ENCODE measurements at places on chromosomes 5 and 9.

DNA sequence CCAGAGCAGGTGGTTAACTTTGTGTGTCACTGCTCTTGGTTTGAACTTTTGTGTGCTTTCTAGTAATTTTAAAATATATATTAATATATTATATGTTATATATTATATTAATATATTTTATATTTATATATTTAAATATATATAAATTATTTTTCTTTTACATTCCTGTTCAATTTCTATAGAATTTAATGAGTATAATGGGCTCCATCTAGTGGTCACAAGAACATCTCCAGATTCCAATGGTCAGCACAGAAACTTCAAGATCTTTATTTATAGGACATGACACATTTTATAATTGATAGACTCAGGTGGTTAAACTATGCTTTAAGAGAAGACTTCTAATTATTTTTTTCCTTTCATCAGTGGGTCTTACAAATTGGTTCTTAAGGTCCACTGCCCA is 39.1 kb downstream of the COL23A1 start:
- peak; percentile 62 for DNase-seq

DNA sequence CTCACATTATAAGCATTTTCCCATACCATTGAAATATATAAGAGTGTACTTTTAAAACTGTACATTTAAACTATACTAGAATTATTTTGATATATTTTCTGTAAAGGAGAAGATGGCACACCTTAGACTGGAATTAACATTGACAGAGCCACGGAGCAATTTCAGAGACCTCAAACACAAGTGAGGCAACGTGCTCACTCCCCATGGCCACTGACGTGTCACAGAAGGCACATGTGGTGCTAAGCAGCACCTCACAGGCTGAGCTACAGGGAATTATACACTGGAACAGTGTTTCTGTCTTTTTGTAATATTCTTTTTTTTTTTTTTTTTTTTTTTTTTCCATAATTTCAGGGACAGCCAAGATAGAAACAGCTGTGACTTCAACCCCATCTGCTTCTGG is 66.5 kb downstream of the NUP214 start:
- DNase-seq = no peak

DNA sequence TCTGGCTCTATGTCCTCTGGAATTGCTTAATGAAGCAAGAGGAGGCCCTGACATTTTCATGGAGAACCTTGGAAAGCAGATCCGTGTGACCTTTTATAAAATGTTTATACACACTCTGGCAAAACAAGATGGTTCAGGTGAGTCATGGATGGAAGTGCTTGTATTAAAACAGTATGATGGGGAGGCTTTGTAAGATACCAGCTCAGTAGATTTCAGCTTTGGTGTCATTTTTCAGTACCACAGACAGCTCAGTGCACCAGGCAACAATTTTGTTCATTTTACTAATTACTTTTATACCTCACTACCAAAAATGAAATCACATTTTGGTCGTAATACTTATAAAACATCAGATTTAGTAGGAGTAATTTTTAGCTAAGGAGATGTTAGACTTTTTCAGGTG is 5.2 kb downstream of the KCNN2 start:
- DNase-seq = no peak

GRCh38 chr5:67770431-67771025 is 445.0 kb upstream of the PIK3R1 start:
- peak; percentile 79 for DNase-seq

DNA sequence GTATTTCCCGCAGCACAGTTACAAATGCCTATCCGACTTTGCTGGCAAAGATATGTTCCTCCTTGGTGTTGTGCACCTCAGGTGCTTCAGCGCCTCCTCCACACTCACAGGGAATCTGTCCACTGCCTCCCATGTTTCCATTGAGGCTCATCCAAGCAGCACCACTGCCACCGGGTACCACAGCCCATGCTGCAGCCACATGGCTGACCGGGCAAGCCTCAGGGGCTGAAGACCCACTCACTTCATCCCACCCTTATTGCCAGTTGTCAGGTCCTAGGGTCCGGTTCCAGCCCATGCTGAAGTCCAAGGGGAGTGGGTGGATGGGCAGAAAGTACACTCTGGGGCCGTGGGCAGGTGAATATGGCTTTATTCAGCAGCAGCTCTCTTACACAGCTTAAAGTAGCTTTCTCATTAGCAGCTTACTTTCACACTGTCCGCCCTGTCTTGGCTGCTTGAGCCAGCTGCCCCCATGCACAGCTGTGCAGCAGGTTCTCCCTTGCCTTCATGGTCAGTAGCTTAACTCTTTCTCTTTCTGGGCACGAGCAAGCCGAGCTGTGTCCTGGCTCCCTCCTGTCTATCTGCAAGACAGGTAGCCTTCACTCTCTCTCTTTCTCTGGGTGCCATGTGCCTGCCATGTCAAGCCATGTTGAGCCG is 1052.3 kb downstream of the PTPRD start:
- no peak for DNase-seq

GRCh38 chr5:154753792-154754191 is 1.4 kb upstream of the LARP1 start:
- DNase-seq = no peak

DNA sequence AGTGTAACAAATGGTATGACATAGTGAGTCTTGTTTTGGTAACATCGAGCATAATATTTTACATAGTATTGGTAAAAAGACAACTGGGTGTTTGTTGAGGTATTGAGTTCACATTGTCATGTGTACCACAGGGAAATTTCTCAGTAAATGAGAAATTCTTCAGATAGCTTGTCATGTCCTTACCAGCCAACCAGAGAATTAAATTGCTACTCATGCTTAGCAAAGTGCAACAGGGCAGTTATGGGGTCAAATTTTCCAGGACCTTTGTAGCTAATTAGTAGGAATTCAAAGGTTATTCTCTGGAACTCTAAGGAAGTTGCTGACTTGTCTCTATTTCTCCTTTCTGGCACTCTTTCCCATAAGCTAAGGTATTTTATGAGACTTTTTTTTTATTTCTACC is 595.7 kb downstream of the EFNA5 start:
- no peak for DNase-seq

GRCh38 chr5:66658516-66658915 is 62.3 kb downstream of the MAST4 start:
- DNase-seq = no peak

DNA sequence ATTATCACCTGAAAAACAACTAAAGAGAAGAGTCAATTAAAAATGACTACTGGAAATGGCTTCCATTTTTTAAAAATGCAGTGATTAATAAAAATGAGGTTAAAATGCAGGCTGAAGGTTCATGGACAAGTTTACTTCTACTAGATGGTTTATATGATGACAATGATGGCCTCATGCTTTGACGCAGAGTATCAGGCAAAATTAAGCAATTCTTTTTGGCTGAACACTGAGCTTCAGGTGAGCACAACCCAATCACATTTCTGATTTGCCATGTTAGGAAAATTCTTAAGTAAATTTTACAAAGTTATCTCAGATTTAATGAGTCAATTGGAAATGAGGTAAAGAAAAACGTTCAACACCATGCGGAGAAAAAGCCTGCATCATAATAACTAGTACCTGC is 22.3 kb downstream of the DMGDH start:
- DNase-seq = no peak

DNA sequence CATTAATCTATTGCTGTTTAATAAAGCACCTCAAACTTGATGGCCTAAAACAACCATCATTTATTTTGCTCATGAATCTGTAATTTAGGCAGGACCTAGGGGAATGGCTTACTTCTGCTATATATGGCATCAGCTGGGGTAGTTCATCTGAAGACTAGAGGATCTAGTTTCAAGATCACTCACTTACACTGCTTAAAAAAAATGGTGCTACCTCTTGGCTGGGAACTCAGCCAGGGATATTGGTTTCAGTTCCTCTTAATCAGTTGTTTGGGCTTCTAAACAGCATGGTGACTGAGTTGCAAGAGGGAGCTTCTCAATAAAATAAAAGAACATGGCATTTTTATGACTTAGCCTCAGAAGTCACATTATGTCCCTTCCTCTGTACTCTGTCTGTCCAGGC is 142.0 kb downstream of the FAM114A2 start:
- no peak for DNase-seq

DNA sequence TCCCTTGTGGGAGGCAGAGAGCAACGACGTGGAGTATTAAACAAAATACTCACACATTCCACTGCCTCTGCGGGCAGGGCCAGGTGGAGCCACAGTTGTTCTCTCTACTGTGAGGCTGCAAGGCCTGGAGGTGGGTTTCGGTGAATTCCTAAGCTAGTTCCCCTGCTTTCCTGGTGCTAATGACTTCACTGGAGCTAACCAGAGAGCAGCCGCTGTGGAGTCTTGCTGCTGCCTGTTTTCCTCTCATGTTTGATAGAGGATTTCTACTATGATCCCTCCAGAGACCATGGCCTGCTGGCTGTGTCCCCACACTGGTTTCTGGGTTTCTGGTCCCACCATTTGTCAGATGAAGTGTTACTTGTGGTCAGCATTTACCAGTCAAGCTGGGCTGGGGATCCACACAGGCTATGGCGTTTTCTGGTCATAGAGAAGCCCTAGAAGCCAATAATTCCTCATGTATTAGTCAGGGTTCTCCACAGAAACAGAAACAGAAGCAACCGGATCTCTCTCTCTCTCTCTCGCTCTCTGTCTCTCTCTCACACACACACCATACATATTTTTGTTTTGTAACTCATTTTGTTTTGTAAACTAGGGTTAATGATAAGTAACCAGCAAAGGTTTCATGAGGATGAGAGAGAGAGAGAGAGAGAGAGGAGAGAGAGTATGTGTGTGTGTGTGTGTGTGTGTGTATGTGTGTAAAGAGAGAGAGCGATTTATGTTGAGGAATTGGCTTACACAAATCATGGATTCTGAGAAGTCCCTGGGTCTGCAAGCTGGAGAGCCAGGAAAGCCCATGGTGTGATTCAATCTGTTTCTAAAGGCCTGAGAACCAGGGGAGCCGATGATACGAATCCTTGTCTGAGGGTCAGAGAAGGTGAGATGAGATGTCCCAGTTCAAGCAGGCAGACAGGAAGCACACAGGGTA is 403.0 kb downstream of the GADD45G start:
- DNase-seq = no peak

- no peak for DNase-seq
Measured at GRCh38 chr9:6758498-6759184, 868 bp downstream of the KDM4C start.

DNA sequence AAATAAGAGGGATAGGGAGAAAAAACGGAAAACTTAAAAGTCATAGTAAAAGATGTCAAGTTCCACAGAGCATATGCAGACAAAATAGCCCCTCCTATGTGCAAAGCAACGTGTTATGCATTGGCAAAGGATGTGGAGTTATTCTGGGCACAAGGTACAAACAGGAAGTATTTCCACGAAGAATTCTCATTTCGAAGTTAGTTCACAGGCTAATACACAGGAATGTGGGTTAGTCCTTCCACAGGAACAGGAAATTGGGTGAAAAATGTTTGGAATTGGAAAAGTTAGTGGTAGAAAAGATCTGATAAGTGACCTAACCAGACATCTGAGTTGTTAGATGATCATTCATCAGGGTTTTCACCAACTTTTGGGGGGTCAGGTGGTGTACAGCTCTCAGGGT is 326.6 kb downstream of the EBF1 start:
- DNase-seq = no peak

- DNase-seq = no peak
Measured at GRCh38 chr5:4422247-4422646, 717.9 kb upstream of the ADAMTS16 start.

- DNase-seq = no peak
Measured at GRCh38 chr5:135632798-135633197, 54.0 kb upstream of the CXCL14 start.

- no peak for DNase-seq
Measured at GRCh38 chr9:105220451-105220850, 24.0 kb upstream of the SLC44A1 start.

- DNase-seq = no peak
Measured at GRCh38 chr5:139287890-139288635, 5.5 kb upstream of the MATR3 start.

DNA sequence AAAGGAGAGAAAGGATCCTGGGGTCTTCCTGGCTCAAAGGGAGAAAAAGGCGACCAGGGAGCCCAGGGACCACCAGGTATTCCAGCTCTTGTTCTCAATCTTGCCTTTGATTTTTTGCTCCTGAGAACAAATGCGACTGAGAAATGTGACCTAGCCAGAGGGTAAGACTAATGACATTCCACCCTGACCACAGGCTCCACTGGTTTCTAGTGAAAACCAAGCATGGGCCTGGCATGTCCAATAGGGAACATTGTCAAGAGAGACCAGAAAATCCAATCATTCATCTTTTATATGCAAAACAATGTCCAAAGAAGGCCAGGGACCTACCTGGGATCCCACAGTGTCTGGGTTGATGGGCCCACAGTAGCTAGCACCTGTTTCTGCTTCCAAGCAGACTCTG is 50.3 kb upstream of the TGFBR1 start:
- DNase-seq = no peak

DNA sequence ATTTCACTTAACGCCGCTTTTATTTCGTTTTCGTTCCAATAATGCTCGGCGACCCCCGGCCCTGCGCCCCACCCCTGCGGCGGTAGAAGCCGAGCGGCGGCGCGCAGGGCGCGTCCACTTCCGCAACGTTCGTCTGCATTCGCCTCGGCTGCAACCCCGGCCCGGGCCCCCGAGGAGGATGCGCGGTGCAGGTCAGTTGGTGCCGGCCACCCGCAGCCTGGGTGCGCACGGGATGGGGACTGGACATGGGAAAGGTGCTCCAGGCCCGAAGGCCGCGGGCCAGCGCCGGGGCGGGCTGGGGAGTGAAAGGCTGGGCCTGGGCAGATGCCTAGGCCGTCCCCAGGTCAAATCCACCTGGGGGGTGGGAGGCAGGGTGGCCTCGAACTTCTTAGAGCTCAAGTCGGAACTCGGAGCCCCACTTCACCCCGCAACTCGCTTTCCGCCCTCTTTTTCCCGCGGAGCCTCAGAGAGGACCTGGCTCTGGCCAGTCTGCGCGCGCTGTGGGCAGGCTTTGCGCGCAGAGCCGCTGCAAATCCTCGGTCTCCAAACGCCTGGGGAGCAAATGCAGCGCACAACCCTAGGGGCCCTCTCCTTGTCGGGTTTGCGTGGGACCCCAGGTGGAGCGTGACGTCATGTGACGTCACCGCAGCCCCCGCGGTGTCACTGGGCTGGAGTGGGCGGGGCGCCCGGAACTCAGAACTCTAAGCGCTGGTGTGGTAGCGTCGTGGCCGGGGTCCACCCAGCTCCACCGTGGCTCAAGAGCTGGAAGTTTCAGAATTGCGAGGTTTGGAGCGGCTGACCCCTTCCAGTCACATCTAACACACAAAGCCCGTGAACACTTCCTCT is 3.3 kb downstream of the TLX3 start:
- no peak for DNase-seq

- DNase-seq = no peak
Measured at GRCh38 chr9:16515207-16515606, 355.3 kb downstream of the BNC2 start.

- no peak for DNase-seq
Measured at GRCh38 chr9:127184641-127185040, 62.2 kb upstream of the ANGPTL2 start.

DNA sequence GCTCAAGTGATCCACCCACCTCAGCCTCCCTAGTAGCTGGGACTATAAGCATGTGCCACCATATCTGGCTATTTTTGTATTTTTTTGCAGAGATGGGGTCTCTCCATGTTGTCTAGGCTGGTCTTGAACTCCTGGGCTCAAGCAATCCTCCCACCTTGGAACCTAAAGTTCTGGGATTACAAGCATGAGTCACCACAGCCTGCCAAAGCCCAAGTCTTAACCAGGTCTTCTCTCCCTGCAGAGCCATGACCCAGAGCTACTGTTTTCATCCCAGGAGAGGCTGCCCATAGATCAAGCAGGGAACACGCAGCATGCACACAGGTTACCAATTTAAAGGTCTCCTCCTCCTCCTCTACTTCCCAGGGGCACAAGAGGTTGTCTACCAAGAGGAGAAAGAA is 29.7 kb downstream of the PCDHGC5 start:
- DNase-seq = no peak

GRCh38 chr9:124011460-124012301 is at the start of gene LHX2:
TSS of gene LHX2 (plus strand) at chr9:124011768. CDS start at chr9:124012349, 581 bp downstream.
- no peak for DNase-seq

All from AML-193 (cell line).